ENCODE measurements at places on chromosomes 1 and 21.

DNA sequence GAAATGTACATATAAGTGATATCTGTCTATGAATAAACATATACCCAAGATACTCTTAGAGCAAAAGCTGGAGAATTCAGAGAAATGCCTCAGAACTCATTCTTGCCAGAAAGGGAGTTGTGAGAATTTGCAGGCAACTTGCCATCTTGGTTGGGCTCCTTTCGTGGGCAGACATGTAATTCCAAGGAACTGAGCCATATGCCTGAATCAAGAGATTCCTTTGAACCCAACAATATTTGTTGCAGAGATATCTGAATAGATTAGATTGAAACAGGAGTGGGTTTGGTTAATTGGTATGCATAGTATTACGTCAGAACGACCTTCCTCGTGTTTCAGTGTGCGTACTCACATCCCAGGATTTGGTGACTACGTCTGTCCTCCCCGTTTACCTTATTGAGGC is 67.0 kb downstream of the TGFB2 start:
- DNase-seq: no peak

DNA sequence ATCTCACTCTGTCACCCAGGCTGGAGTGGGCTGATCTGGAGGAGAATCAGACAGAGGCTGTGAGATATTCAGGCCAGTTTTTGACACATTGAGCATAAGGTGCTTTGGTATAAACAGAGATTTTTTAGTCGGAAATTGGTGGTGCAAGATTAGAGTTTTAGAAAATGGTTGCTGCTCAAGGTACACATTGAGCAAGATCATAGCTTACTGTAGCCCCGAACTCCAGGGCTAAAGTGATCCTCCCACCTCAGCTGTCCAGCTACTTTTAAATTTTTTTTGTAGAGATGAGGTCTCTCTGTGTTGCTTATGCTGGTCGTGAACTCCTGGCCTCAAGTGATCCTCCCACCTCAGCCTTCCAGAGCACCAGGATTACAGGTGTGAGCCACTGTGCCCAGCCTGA is 43.9 kb upstream of the USP1 start:
- no peak for DNase-seq

DNA sequence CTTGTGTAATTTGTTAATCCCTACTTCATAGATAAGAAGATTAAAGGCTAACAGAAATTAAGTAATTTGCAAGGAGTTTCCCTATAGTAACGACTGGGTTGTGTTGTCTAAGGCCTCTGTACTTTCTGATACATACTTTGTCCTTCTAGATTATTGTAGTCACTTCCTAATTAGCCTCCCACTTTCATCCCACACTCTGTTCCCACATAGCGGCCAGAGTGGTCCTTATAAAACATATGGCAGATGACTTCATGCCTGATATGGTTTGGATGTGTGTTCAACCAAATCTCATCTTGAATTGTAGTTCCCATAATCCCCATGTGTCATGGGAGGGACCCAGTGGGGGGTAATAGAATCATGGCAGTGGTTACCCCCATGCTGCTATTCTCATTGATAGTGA is 120.5 kb upstream of the DAB1 start:
- no peak for DNase-seq

DNA sequence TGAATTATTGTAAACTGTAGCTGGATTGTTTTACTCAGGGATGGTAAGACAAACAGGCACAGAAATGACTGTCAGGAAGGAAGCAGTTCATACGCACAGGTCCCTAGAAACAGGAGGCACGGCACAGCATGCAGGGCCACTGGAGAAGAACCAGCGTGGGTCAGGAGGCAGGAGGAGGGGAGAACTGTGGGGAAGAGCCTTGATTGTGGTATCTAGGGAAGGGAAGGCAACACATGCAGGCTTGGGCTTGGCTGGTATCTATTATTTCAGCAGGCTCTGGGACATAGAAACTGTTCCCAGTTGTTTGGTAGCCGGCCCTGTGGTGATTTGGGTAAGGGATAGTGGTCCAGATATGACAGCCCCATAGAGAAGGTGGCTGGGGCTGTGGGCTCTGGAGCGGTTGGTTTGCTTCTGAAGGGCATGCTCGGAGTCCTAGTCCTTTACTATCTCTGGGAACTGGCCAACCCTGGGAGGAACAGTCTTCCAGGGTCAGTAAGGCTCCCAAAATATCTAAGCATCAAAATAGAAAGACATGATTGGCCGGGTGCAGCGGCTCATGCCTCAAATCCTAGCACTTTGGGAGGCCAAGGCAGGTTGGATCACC is 43.1 kb upstream of the CCSAP start:
- DNase-seq: no peak

DNA sequence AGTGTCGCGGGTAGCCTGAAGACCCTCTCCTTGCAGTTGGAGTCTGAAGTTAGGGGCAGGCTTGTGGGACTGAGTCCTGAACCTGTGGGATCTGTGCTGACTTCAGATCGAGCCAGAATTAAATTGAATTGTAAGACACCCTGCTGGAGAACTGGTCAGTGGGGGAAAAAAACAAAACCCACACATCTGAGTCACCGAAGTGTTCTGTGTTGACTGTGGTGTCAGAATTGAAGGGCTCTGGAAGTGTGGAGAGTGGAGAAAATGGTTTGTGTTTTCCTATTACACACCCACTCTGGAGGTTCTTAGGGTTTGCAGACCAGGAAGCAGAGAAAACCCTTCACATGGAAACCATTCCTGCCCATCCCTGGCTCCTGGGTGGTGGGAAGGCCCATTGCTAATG is 209.5 kb upstream of the GALNT2 start:
- DNase-seq: no peak

- no peak for DNase-seq
Measured at GRCh38 chr1:159927849-159928431, 2.6 kb upstream of the TAGLN2 start.

DNA sequence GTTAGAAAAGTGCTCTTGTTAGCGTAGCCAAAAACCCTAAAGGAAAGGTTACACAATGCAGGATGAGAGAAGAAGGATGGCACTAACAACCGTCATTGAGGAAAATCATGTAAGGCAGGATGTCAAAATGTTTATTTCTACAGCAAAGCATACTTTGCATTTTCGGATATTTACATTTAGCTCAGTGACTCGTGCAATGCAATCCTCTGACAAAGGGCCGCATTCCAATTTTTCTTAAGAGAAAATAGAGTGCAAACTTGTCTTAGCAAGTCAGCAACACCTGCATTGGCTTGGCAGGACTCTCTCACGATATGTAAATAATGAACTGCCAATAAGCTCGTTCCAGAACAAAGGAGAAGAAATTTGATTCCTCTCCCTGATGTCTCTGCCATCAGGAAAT is 33.3 kb downstream of the TIAM1 start:
- no peak for DNase-seq

DNA sequence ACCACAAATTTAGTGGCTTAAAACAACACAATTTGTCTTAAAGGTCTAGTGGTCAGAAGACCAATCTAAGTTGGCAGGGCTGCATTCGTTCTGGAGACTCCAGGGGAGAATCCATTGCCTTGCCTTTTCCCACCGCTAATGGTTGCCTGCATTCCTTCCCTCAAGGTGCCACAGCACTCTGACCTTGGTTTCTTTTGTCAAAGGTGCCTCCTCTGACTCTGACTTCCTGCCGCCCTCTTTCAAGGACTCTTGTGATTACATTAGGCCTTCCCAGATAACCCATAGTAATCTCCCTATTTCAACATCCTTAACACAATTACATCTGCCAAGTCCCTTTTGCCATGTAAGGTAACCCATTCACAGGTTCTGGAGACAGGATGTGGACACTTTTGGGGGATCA is 145.3 kb downstream of the S1PR1 start:
- no peak for DNase-seq

All from activated effector memory CD4-positive, alpha-beta T cell treated with Interleukin-2 at 50 U/mL for 16 hours (primary cell).